ENCODE measurements at places on chromosomes 6 and 20. TPM values are rescaled to one million over a fixed set of nuclear protein-coding genes. Genes with fewer than 3 reads are reported as not detected.

The FERMT1 gene
- polyA plus RNA-seq: 15.6 TPM

The FAM209B gene
- 0.80 TPM for polyA plus RNA-seq

GRCh38 chr6:44933108-44933507 lies 395.0 kb upstream of the RUNX2 start:
- no peaks in the 10 kb centered on the region for H3K4me1 ChIP-seq
- no peaks in the 10 kb centered on the region for H3K36me3 ChIP-seq
- no peak overlapping the region for H3K4me3 ChIP-seq
- DNase-seq: no peak
- no peak overlapping the region for H3K27ac ChIP-seq

- H3K36me3 ChIP-seq: no peaks in the 10 kb centered on the region
- H3K27ac ChIP-seq: no peak overlapping the region
- DNase-seq: peak; percentile 79
- H3K27me3 ChIP-seq: no peaks in the 10 kb centered on the region
- H3K4me1 ChIP-seq: no peaks in the 10 kb centered on the region
- H3K4me3 ChIP-seq: no peak overlapping the region
Observed at GRCh38 chr6:55882718-55883569, 7.6 kb upstream of the BMP5 start.

The HSPA12B gene
- polyA plus RNA-seq: 10.9 TPM
